ENCODE measurements at places on chromosomes 12 and 14.

- no peak for DNase-seq
Measured at GRCh38 chr14:29163109-29163508, 396.5 kb downstream of the FOXG1 start.

GRCh38 chr12:41504976-41505375 lies 316.9 kb downstream of the PDZRN4 start:
- no peak for DNase-seq

GRCh38 chr12:111428728-111429175 lies 23.0 kb downstream of the SH2B3 start:
- DNase-seq, result no peak

DNA sequence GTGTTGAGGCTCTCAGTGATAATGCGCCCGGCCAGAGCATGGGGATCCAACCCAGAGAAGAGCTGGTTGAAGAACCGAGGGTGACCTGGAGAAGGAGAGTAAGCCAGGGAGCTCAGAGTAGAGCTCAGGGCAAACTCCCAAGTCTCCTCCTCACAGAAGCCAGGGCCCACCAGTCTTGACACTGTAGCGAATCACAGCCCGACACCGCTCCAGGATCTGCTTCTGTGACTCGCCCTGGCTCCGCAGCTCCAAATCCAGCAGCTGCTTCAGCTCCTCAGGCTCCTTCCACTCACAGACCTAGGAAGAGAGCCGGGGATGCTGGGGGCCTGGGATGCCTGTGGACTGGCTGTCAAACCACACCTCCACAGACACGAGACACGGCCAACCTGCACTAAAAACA lies 8.2 kb upstream of the ZNF740 start:
- peak; percentile 56 for DNase-seq

- no peak for DNase-seq
Measured at GRCh38 chr14:44353805-44354204, 153.3 kb downstream of the FSCB start.

DNA sequence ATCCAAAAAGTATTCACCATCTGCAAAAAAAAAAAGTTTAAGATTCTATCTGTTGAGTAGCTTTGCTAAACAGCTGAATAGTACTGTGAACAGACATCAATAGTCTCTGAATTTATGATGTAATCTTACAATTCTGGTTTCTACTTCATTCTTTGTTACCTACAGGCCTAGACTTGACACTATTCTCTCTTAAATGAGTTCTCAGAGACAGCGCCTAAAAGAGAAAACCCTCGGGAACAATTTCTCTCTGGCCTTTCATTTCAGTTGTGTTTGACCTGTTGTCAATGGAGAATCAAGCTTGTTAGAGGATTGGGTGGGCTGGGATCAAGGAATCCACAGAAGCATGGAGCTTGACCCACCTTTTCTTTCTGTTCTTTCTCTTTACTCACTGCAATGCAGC lies 5.9 kb upstream of the TWF1 start:
- DNase-seq, result no peak

Data from fibroblast of skin of back (primary cell).